Activated CD8-positive, alpha-beta memory T cell treated with anti-CD3 and anti-CD28 coated beads, Interleukin-2, amount 50 U/mL, for 48 hours (primary cell): ENCODE measurements at places on chromosomes 3 and 15.

GRCh38 chr3:166889241-166889640 is 490.9 kb downstream of the ZBBX start:
- DNase-seq, result no peak

DNA sequence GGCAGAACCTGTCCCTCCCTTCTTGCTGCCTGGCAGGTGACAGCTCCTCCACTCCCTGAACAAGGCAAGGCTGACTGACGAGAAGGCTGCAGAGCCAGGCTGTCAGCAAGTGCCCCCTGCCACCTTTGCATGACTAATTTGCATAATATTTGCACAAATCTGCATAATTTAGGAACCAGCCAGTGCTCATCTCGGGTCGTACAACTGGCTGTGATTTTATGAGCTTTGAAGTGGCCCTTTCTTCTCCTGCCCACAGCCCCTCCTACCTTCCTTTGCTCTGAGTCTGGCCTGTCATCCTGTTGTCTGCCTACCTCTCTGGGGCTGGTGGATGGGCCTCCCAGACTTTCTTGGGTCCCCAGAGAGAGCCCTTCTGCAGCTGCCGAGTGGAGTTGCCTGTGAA is 58.9 kb downstream of the LINGO1 start:
- DNase-seq, result no peak

DNA sequence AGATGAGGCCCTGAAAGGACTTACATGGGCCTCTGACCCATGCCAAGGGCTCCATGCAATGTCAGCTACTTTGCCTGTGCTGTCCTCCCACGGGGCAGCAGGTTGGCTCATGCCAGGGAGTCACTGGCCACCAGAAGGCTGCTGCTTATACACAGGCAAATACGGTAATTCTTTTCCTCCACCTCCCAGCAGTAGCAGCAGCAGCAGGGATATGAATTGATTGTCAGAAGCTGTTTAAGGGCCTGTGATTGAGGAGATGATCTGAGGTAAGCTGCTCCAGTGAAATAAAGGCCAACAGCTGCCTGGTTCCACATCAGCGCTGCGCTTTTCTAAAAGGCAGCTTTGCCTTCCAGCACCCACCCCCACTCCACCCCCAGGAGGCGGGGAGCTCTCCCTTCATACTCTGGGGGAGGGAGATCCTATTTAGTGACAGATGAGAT is 250.5 kb downstream of the SHQ1 start:
- DNase-seq, result no peak

DNA sequence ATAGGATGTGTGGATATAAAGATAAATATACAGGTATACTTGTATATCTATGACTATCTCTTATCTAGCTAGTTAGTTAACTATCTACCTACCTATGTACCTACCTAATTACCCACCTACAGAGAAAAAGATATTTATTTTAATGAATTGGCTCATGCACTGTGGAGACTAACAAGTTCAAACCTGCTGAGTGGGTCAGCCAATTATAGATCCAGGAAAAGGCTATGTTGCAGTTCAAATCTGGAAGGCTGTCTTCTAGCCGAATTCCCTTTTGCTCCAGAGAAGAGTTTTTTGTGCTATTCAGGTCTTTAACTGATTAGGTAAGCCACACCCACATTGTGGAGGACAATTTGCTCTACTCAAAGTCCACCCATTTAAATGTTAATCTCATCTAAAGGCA is 335.0 kb downstream of the GRM7 start:
- DNase-seq, result no peak

- no peak for DNase-seq
These were observed 104.1 kb downstream of the LIPC start for GRCh38 chr15:58535894-58536293.

- no peak for DNase-seq
These were observed 24.1 kb upstream of the VEPH1 start for GRCh38 chr3:157527131-157527881.

- no peak for DNase-seq
These were observed at the start of gene LRTM1 for GRCh38 chr3:54928046-54928770. Gene LRTM1, minus strand, starts transcription at chr3:54928059. Its CDS starts 148 bp downstream, at chr3:54927911.
